ENCODE measurements at places on chromosomes 16 and 17. TPM values are rescaled to one million over a fixed set of nuclear protein-coding genes. Genes with fewer than 3 reads are reported as not detected.

TBC1D3I gene
- 9.5 TPM for polyA plus RNA-seq

PHF23 gene
- polyA plus RNA-seq: 50.2 TPM

MT3 gene
- polyA plus RNA-seq: 363 TPM

PMFBP1 gene
- 2.9 TPM for polyA plus RNA-seq

ANKRD40CL gene
- polyA plus RNA-seq: 0.63 TPM

CCL4L2 gene
- polyA plus RNA-seq: 6.6 TPM

KIF18B gene
- polyA plus RNA-seq: 11.7 TPM

TGFB1I1 gene
- polyA plus RNA-seq: 22.7 TPM

CD300LB gene
- polyA plus RNA-seq: not detected

GLG1 gene
- 107 TPM for polyA plus RNA-seq

PRSS53 gene
- polyA plus RNA-seq: 2.5 TPM

KRT37 gene
- polyA plus RNA-seq: not detected

KRTAP1-5 gene
- polyA plus RNA-seq: not detected

ANKFN1 gene
- polyA plus RNA-seq: 9.8 TPM

TBC1D3E gene
- polyA plus RNA-seq: not detected

CHD9 gene
- polyA plus RNA-seq: 47.3 TPM

PPP1R1B gene
- 20.2 TPM for polyA plus RNA-seq

MFAP4 gene
- polyA plus RNA-seq: 58.8 TPM

CCL4 gene
- polyA plus RNA-seq: 2.7 TPM

TMEM204 gene
- polyA plus RNA-seq: 8.3 TPM

TOP2A gene
- polyA plus RNA-seq: 79.4 TPM

UTP4 gene
- polyA plus RNA-seq: 36.9 TPM

CARD14 gene
- polyA plus RNA-seq: 3.1 TPM

HSPB9 gene
- 0.30 TPM for polyA plus RNA-seq

HEATR9 gene
- 0.44 TPM for polyA plus RNA-seq

ZP2 gene
- not detected for polyA plus RNA-seq

SLC25A10 gene
- polyA plus RNA-seq: 14.1 TPM

RNF43 gene
- 2.6 TPM for polyA plus RNA-seq

RABEP1 gene
- 90.9 TPM for polyA plus RNA-seq

CORO7 gene
- 55.9 TPM for polyA plus RNA-seq

NOD2 gene
- 1.2 TPM for polyA plus RNA-seq
